ENCODE measurements at places on chromosomes 6 and 20. TPM values are rescaled to one million over a fixed set of nuclear protein-coding genes. Genes with fewer than 3 reads are reported as not detected.

Gene SHLD1
- total RNA-seq, result 4.0 TPM

Gene KIF25
- total RNA-seq, result 0.21 TPM

DNA sequence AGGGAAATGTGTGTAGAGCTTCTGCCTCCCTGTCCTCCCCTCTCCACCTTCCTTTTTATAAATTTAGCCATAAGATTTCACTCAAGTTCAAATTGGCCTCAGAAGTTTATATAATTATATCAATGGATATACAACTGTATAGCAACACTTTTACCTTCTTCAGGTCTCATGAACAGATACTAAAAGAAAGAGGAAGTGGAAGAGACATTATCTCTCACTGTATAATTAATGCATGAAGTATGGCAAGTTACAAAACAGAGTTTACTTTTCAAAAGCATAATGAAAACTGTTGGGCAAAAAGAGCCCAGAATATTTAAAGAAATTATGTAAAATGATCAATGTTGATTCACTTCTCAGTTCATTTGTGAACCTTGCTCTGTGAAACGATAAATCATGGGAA is 99.7 kb downstream of the PDE7B start:
- no peak for DNase-seq

DNA sequence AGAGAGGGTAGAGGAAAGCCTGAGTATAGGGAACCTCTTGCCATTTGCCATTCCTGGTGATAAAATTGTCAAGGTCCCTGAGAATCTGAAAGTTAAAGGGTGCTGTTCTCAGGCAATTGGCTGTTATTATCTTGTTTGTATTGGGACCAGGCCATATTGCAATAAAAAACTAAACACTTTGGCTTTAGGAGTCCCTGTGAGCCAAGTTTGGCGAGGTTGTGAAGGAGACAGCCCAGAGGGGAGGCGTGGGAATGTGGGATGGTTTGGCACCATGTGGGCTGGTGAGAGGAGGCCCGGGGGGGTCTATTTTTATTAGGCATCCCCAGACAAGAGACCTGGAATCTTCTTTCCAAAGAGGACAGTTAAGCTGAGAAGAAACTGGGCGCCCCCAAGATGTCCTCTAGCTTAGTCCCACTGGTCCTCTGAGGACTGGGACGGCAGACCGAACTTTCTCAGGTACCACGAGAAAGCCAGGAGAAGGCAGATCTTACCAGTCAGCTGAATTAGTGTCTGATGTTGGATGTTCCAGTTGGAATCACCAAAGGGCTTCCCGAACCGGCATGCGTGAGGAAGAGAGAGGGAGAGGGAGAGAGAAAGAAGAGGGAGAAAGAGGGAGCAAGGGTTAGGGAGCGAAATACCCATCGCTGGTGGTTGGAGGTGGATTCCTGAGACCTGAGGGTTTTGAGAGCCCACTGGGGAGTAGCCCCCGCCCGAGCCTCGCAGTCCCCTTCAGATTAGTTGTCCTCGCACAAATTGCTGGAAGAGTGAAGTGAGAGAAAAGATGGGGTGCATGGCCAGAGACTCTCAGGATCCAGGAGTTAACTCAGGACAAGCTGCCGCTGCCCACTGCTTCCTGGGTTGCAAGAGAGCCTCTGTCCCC is 24.4 kb downstream of the DYNLT1 start:
- peak; percentile 23 for DNase-seq

- no peak for DNase-seq
Observed at GRCh38 chr20:25364879-25365699, 25.5 kb downstream of the ABHD12 start.

- DNase-seq, result no peak
Observed at GRCh38 chr20:19725814-19726525, 32.1 kb upstream of the RIN2 start.

DNA sequence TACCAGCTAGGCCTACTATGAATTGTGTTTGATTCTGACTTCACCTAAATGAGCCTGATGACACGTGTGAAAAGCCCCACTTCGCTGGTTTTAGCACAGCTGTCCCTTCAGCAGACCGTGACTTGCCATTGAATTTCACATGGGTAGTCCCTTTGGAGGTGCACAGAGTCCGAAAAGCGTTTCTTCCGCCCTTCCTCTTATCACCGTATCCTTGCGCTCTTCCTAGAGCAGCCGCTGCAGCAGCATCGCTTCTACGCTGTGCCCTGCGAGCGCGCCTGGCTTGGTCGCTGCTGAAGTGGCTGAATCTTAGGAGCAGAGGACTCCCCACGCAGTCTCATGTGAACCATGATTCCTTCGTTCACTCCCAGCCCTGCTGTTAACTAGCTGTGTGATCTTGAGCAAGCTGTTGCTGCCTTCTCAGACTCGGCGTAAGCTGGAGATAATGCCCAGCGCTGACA is 127.0 kb downstream of the PACRG start:
- DNase-seq, result no peak

- no peak for DNase-seq
Observed at GRCh38 chr20:47674686-47675085, 110.6 kb downstream of the SULF2 start.

DNA sequence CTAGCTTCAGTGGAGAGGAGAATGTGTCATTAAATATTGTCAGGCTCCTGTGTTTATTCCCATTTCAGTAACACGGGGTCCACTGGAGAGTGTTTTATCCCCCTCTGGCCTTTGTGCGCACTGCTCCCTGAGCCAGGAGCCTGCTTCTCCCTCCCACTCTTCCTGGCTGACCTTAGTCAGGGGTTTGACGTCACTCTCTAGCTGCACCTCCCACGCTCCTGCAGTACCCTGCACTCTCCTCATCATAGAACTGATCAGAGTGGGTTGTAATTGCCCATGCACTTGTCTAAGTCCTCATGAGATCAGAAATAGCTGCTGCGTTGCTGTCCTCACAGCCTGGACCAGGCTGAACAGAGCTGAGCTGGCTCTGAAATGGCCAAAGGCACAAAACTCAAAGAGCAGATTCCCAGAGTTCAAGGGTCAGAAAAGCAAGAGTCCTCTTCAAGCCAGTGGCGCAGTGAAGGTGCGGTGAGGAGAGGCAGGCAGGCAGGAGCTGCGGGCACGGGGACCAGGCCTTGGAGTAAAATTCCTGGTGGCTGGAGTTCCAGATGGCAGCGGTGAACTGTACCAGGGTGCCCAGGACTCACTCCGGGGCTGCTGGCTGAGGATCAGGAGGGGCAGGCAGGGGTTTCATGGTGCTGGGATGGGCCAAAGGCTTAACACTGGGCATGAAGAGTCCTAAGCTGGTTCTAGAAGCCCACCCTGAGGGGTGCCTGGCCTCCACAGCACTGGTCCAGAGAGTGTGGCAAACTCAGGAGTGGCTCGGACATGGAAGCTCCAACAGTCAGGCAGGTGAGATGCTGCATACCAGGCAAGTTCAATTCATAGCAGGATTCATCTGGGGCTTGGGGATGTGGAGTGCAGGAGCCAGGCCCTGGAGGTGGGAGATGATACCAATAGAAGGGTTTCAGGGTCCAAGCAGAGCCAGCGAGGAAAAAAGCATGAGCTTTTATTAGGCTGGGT is 170.9 kb downstream of the SCP2D1 start:
- DNase-seq, result no peak

DNA sequence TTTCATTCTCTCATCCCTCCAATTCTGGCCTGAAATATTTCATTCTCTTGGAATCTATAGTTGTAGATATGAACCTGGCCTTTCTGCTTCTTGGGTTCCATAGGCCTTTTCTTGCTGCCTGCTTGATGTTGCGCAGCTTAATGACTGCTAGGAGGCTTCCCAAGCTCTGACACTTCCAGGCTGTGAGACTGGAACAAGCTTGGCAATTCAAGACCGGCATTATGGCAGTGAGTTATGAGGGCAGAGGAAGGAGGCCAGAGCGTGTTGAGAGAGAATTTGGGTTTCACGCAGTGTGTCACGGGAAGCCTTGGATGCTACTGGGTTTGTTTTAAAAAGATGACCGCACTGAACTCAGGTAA is 948 bp upstream of the DNAJC5 start:
- no peak for DNase-seq
